ENCODE measurements at places on chromosomes 1 and 21.
A peak's percentile ranks its signal among the peaks of the same experiment; 100 is the strongest.

DNA sequence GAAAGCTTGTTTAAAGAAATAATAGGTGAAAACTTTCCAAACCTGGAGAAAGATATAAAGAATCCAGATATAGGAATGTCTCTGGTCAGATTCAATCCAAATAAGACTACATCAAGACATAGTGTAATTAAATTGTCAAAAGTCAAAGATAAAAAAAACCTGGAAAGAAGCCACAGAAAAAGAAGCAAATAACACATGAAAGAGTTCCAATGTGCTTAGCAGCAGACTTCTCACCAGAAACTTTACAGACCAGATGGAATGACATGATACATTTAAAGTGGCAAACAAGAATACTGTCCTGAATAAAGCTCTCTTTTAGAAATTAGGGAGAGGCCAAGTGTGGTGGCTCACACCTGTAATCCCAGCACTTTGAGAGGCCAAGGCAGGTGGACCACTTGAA lies 1039.9 kb downstream of the KCNT2 start:
- DNase-seq: no peak

DNA sequence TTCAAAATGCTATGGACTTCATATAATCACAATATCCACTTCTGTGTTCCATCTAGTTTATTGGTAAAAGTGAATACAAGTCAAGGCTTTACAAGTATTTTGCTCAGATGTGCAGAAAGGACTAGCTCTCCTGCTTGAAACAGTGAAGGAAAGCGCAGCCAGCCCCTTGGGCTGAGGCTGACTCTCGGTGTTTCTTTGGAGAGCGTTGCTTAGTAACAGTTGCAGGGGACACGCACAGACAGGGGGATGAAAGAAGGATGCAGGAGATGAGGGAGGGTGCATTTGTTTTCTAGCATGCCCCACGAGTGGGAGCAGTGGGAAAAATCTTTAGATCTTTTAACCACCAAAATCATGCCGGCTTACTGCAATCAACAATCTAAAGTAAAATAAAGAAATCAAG lies 9.1 kb downstream of the PYCR2 start:
- DNase-seq: no peak

DNA sequence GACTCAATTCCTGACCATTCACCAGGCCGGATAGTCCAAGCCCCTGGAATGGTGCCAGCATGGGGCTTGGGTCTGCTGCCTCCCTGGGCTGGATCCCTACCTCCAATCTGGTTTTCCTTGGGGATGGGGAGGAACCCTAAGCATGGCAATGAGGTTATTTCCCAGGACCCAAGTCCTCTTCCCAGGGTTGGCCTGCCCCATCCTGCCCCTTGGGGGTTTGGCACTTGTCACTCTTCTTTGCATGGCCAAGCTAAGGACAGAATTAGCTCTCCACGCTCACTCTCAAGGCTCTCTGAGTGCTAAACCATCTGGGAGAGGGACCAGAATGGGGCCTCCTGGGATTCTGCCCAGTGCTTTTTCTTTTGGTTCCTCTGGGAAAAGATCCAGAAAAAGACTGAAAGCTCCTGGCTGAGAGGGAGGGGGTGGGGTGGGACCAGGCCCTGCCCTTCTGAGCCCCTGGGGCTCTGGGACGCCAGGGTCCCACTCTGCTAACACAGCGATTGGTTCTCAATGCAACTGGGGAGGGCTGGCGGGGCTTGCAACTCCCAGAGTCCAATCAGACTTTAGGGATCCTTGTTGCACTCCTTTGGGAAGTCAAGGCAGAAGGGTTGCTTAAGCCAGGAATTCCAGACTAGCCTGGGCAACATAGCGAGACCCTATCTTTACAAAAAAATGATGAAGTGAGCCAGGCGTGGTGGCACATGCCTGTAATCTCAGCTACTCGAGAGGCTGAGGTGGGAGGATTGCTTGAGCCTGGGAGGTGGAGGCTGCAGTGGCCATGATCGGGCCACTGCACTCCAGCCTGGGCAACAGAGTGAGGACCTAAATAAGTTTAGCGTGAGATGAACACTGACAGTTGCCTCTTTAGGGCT lies 52.7 kb downstream of the DHRS3 start:
- DNase-seq: no peak

DNA sequence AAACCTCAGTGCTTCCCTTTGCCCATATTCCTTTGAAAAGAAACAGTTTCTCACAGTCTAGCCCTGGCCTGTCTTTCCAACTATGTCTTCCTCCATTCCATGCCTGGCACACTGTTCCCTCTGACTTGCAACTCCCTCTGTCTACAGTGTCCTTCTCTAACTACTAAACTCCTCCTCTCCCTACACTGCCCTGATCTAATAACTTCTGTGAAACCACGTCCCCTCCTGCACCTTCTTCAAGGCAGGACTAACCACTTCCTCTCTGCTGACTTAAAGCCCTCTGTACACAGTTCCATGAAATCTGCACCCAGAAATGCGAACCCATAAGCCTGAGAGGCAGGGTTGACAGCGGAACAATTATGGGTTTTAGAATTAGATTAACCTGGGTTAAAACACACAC lies 62.2 kb upstream of the ATP1B1 start:
- peak; percentile 14 for DNase-seq

- no peak for DNase-seq
Measured at GRCh38 chr21:44889625-44890337, 16.3 kb upstream of the PTTG1IP start.

GRCh38 chr1:209585672-209586071 lies 2.2 kb downstream of the CAMK1G start:
- DNase-seq: no peak

All from stimulated activated CD8-positive, alpha-beta memory T cell treated with anti-CD3 and anti-CD28 coated beads, Interleukin-15, amount 100 ng/mL, for 1 hour (primary cell).